ENCODE measurements at places on chromosomes 5 and 9.

DNA sequence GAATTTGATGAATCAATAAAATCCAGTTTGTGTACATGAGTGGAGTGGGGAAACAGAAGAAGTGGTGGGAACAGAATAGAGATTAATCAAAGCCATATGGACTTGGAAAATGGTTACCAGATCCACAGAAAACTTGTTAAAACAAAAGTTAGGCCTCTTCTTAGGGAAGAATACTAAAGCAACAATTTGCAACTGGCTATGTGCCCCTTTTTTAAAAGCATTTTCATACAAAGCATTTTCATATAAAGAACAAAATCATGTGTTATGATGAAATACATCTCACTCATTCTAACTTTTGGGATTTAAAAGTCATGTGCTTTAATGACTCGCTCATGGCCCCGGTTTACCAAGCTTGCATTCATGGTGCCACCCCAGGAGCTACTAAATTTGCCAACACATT is 276.9 kb downstream of the EFNA5 start:
- no peak for DNase-seq

DNA sequence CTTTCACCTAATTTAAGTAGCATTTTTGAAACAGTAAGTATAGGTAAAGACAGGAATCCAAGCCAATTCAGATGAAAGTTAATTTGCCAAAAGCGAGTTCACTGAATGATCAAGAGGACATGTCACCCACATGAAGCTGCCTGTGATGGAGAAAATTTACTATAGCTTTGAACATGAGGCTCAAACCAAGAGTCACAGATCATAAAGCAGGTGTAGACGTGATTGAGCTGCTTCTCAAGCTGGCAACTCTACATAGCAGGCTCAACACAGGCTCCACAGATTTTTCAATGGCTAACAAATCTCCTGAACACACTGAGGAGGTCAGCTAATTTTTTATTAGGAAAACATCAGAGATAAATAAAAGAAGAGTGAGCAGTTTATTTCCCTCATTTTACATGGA is 173.7 kb downstream of the FAM114A2 start:
- no peak for DNase-seq

DNA sequence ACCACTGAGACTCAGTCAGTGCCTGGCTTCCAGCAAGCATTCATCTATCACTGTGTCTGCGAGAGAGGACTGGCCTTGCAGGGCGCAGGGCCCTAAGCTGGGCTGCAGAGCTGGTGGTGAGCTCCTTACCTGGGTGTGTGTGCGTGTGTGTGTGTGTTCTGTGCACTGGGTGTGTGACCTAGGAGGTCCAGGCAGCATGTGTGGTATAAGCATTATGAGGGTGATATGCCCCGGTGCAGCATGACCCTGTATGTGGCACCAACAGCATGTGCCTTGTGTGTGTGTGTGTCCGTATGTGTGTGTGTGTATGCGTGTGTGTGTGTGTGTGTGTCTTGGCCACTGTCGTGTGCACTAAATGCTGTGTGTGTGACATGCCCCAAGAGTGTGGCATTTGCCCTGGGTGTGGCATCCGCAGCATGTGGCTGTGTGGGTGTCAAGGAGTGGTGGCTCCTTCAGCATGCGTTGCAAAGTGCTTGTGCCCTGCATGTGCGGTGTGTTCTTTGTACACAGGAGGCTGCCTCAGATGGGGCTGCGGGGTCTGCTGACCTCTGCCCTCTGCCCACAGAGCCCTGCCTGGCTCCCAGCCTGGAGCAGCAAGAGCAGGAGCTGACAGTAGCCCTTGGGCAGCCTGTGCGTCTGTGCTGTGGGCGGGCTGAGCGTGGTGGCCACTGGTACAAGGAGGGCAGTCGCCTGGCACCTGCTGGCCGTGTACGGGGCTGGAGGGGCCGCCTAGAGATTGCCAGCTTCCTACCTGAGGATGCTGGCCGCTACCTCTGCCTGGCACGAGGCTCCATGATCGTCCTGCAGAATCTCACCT is 3.3 kb downstream of the FGFR4 start:
- DNase-seq = no peak

DNA sequence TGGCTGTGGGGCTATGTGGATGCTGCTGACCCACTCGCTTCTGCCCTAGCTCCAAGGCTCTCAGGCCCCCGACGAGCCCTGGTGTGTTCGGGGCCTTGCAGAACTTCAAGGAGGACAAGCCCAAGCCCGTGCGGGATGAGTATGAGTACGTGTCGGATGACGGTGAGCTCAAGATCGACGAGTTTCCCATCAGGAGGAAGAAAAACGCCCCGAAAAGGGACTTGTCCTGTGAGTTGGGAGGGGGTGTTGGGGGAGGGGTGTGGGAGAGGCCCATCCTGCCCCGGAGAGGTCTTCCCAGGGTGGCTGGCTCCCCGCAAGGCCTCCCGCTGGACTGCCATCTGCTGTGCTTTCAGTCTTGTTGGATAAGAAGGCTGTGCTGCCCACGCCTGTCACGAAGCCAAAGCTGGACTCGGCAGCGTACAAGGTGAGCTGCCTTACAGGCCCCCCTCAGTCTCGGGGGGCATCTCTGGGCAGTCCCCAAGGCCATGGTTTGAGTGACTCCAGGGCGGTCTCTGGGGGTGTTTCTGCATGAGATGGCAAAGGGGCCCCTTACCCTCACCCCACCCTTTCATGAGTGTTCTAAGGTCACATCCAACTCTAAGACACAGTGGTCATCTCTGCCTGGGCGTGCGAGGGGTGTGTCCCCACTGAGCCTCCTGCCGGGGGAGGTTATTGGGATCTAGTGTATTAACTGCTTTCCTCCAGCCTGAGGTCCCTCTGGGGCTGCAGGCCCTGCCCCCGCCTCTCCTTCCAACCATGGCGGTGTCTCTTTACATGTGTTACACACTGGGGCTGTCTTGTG is 89.5 kb downstream of the PHF2 start:
- no peak for DNase-seq

GRCh38 chr5:109315245-109315644 is 94.5 kb downstream of the PJA2 start:
- no peak for DNase-seq

GRCh38 chr5:80149161-80149609 is 106.7 kb downstream of the SERINC5 start:
- DNase-seq = no peak

GRCh38 chr5:21391506-21391905 is 1403.5 kb upstream of the CDH18 start:
- DNase-seq = no peak

DNA sequence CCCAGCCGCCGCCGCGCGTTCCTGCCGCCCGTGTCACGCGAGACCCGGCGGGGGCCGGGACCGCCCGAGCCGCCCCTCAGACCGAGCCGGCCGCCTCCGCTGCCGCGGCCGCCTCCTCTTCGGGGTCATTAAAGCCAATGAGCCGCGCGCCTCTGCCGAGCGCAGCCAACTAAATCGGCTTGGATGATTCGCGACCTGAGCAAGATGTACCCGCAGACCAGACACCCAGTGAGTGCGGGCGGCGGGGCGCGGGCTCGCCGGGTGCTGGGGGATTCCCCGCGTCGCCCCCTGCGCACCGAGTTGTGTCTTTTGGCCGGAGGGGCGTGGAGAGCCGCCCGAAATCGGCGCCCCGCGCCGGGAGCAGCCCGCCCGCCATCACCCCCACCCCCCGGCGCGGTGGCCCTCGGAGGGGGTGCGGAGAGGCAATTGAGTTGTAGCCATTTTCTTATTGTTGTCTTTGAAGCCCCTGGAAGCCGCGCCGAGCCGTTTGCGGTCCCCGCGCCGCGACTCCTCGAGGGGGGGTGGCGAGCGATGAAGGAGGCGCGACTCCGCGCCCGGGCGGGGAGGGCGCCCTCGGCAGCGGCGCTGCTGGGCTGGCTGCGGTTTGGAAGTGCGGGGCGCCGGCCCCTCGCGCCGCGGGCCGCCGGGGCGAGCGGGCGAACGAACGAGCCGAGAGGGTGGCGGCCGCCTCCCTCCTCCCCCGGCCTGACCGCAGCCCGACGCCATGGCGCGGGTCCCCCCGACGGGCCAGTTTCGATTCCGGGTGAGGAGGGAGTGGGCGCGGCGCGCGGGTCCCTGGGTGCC is 1.0 kb downstream of the TLE4 start:
- DNase-seq = no peak

- no peak for DNase-seq
Measured at GRCh38 chr9:30977965-30978364, 1406.5 kb upstream of the ACO1 start.

GRCh38 chr5:175851311-175851710 is 20.1 kb upstream of the CPLX2 start:
- DNase-seq = no peak

GRCh38 chr5:62143268-62144229 is 162.5 kb upstream of the KIF2A start:
- DNase-seq = no peak

DNA sequence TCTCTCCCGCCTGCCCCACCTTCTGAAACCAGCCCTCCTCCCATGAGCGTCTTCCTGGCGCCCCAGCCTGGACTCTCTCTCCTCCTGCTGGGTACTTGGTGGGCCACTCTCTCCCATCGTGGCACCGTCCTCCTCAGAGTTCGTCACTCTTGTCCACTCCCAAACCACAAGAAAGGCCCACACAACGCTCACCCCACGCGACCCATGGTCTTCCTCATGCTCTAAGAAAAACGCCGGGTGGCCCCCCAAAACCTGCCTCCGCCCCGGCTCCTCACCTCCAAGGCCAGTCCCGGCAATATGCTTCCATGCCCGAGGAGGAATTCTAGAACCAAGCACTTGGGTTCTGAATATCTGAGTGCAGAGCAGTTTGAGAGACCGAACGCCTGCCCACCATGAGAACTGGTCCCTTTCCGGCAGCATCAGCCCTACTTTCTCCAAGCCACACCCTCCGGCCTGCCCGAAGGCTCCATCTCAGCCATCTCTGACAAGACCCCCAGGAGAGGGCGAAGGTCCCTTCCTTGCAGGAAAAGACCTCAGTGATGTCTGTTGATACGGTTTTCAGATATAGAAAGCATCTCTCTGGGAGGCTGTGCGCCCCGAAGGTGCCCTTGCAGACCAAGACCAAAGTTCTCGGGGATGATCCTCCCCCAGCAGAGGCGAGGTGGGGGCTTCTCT is 15.0 kb downstream of the SLC6A3 start:
- no peak for DNase-seq

- DNase-seq = no peak
Measured at GRCh38 chr5:45697201-45697600, 1.0 kb upstream of the HCN1 start.

GRCh38 chr9:27391040-27391895 is 94.3 kb upstream of the EQTN start:
- no peak for DNase-seq

DNA sequence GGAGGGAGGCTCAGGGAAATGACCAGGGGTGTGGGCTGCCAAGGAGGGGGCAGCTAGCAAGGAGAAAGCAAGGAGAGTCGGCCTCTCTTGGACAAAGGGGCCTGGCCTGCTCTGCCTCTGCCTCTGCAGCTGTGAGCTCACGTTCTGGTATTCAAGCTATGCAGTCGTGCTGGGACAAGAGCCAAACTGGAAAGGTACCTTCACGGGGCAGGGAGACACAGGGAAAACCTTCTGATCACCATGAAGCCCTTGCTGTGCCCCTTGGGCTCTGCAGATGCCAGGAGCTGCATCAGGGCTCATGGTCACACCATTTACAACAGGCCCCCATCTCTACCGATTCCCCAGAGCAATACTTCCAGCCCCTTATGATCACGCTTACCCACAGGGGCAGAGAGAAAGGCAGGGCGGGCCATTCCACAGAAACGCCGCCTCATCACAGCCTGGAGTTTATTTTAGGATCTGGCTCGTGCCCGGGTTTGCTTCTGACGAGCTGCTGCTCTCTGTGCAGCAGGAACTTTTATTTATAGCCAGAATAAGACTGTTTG is 63.2 kb downstream of the PRRT1B start:
- DNase-seq = no peak
